ENCODE measurements at places on chromosomes 5 and 9.

- no peak for DNase-seq
Measured at GRCh38 chr9:93829271-93830011, 125.7 kb downstream of the BARX1 start.

DNA sequence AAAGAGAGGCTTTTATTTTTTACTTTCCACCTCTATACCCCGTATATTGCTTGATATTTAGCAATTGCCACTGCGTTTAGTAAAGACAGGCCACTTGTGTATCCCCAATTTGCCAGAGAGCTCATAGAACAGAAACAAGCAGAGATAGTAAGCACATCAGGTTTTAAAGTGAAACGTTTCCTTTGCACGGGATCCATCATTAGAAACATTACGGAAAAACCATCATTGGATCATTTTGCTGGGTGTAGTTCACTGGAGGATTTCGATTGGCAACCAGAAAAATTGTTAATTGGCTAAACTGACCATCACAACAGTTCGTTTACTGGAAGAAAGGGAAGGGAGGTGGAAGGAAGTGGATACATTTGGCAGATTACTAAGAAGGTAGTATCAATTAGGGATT lies 149.4 kb upstream of the STK32A start:
- no peak for DNase-seq

- DNase-seq = peak; percentile 44
Measured at GRCh38 chr9:114339130-114339908, 9.7 kb downstream of the ORM2 start.

GRCh38 chr9:96025995-96026602 lies 150.6 kb downstream of the ERCC6L2 start:
- no peak for DNase-seq

DNA sequence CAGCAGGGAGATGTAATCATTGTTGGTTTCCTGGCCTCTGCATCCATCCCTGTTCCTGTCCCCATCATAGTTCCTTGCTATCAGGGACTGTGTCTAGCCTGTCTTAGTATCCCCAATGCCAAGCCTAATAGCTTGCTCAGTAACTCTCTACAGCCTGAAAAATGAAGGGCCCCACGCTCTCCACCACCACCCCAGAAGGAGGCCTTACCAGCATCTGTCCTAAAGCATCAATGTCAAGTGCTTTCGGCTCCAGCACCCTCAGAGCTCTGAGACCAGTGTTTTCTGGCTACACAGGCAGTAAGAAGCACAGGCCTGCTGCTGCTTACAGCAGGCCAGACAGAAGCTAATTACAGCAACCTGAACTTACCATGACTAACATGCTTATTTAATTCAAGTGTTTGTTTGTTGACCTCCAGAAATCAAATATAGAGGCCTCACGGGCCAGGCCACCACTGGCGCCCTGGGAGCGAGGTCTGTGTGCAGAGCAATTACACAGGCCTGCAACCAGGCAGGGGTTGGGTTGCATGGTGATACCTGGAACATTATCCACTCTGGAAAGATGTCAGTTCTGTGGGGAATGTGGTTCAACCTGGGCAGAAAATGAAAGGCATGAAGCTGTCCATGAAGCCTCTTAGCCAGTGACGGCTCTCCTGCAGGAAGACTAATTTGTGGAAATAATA lies 124.3 kb downstream of the SLC1A3 start:
- no peak for DNase-seq

GRCh38 chr5:5217371-5217770 lies 77.2 kb downstream of the ADAMTS16 start:
- DNase-seq = no peak

- no peak for DNase-seq
Measured at GRCh38 chr5:158715592-158715991, 384.1 kb downstream of the EBF1 start.

DNA sequence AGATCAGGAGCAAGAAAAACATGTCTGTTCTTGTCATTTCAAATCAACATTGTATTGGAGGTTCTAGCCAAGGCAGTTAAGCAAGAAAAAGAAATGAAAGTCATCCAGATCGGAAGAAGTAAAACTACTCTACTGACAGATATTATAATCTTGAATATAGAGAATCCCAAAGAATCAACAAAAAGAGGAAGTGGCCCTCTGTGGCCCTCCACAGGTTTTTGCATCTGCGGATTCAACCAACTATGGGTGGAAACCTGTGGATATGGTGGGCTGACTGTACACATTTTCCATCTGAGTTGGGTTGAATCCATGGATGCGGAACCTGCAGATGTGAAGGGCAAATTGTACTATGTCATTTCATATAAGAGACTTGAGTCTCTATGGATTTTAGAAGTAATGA lies 35.1 kb downstream of the GAS1 start:
- no peak for DNase-seq

- no peak for DNase-seq
Measured at GRCh38 chr9:117868594-117868993, 164.4 kb downstream of the TLR4 start.

- DNase-seq = no peak
Measured at GRCh38 chr5:134545070-134545868, 19.8 kb downstream of the JADE2 start.

- no peak for DNase-seq
Measured at GRCh38 chr5:8997542-8998070, 548.3 kb downstream of the SEMA5A start.

DNA sequence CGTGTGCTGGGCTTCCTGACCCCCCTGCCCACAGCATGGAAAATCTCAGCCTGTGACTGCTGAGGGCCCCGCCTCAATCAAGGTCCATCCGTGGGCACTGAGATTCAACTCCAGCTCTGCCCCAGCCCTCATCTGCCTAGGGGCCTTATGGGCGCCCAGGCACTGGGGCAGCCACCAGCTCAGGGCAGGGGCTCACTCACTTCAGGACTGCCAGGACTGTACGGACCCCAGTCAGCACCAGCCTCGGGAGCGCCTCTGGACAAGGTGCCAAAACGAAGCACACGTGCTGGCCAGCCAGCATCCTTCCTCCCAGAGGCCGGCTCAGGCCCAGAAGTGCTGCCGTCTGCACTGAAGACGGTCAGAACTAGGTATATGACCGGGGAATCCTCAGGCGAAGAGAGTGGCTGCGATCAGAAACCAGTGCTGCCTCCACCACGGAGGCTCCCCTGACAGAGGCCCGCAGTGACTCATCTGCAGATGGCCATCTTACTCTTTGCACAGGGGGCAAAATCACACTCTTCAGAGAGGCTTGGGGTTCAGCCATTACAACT lies 19.6 kb downstream of the CLPTM1L start:
- no peak for DNase-seq

- DNase-seq = no peak
Measured at GRCh38 chr5:115463983-115464382, 80.6 kb downstream of the FEM1C start.

- DNase-seq = peak; percentile 67
Measured at GRCh38 chr5:73592551-73592950, 27.0 kb downstream of the UTP15 start.

DNA sequence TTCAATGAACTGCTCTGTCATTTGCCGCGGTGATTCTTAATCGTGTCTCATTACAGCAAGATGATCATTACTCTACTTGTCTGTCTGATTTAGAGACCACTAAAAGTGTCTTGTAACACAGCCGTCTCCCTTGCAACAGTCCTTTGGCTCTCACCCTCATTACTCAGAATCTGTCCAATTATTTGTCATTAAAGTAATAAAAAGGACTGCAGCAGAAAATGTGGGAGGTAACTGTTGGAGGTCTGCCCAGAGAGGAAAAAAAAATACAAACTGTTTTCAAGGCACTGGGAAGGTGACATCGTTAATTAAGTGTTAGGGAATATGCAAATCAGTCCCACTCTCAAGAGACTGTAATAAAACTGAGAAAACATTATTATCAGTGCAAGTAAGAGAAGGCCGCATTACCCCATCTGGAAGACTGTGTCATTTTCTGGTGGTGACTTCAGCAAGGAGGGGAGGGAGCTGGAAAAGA lies 281.0 kb downstream of the RASEF start:
- DNase-seq = peak; percentile 37

- DNase-seq = no peak
Measured at GRCh38 chr9:26650325-26650724, 242.3 kb downstream of the CAAP1 start.

GRCh38 chr9:135661816-135662560 lies 1.1 kb upstream of the LCN9 start:
- no peak for DNase-seq

- no peak for DNase-seq
Measured at GRCh38 chr5:159241946-159242552, 21.0 kb upstream of the UBLCP1 start.

GRCh38 chr9:135486267-135487065 lies 6.9 kb downstream of the PPP1R26 start:
- DNase-seq = no peak

GRCh38 chr5:122076669-122077365 lies 1.2 kb downstream of the LOX start:
- DNase-seq = peak; percentile 78

DNA sequence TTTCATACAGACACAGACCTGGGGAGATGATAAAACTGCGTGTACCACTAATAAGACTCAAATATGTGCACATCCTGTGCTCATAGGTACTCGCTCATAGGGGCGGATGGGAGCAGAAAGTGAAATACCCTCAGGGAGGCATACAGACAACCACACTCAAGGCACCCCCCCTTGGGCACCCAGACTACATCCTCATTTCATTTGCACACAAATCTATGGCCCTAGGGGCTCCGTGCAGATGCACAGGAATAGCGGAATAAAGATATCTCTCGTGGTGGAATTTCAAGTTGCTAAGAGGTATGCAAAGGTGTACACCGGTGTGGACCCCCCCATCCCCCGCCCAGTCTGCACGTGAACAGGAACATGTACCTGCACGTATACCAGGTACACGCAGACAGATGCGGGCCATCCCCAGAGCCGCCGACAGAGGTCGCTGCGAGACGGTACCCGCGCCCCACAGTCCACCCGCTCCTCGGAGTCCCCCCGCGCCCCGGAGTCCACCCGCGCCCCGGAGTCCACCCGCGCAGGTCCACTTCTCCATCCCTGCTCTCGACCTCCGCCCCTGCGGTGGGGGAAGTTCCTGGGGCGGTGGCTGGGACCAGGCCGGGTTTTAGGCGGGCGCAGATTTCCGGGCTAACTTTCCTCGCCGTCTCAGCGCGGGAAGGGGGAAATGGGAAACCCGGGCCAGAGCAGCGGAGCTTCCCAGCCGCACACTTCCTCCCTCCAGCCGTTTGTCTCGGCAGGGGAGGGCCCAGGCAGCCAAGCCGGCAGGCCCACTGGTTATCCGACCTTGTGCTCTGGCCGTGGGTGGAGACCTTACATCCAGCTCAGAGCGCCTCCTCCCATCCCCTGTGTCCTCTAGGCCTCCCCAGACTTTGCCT lies 1.0 kb upstream of the IL12B start:
- peak; percentile 33 for DNase-seq

DNA sequence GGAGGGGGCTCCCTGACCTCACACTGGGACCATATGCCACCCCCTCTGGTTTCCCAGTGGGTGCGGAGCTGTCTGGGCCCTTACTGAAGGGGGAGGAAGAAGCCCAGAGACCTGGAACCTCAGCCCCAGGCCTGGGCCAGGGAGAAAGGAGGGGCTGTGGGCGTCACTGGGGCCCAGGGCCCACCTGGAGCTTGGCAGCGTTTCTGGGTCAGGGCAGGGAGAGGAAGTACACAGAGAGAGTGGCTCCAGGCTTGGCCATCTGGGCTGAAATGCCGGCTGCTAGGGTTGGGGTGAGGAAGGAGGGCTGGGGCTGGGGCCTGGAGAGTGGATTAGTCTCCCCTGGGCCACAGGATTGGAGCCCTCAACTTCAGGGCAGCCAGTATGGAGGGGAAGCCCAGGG lies 6.4 kb upstream of the DAB2IP start:
- no peak for DNase-seq

DNA sequence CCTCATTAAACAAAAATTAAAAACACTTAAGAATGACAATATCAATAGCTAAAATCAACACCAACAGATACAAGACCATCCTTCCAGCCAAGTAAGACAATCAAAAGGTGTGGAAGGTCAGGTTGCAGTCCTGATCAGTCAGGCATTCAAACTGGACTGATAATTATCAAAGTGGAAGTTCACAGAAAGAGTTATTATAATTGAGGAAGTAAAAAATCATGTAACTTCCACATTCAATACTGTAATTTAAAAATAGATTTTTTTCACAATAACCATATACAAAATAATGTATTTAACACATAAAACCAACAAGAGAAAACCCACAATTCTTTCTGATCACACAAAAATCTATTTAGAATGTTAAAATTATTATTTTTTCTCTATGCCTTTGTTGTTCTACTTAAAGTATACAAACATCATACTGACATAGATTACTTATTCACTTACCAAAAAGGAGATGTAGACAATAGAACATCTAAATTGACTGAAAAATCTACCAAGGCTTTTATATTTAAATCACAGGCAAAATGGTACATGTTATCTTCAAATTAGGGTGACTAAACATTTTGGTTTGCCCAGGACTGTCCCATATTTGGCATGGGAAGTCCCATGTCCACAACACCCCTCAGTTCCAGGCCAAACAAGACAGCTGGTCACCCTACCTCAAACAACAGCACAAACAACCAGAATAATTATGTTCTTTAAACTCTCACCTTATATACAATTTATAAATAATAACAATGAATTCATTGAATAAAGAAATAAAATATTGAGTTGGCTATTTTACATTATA lies 142.5 kb upstream of the SLC24A2 start:
- no peak for DNase-seq

- DNase-seq = peak; percentile 20
Measured at GRCh38 chr5:159667286-159667685, 249.0 kb upstream of the ADRA1B start.

GRCh38 chr5:151020304-151021110 lies at the start of gene GPX3:
TSS of gene GPX3 (plus strand) at chr5:151020591. CDS start at chr5:151020655, 64 bp downstream.
- DNase-seq = no peak

DNA sequence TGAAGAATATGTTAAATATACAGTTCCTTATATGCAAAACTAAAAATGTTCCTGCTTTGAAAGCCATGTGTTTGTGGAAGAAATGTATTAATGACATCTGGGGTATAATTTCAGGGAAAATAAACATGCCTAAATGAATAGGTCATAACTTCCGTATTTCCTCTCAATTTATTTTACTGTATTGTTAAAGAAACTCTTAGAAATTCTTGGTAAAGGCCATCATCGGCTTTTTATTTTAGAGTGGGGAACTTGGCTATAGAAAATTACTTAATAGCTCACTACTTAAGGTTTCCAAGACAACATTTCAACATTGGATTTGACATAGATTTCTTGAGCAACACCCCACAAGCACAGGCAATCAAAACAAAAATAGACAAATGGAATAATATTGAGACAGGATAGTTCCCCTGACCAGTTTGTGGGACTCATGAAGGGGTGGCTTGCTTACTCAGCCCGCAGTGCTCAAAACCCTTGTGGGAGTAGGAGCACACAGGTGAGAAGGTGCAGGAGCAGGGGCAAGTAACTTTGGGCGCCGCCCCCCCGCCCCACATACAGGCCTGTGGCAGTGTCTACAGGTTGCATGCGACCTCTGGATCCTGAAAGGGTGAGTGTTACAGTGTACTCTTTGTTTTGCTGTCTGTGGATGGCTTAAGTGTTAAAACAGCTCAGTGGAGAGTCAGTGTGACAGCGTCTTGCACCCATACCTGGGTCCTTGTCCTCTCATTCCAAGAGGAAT lies 891.4 kb upstream of the C9orf72 start:
- no peak for DNase-seq
